ENCODE measurements at places on chromosomes 13 and 19. TPM values are rescaled to one million over a fixed set of nuclear protein-coding genes. Genes with fewer than 3 reads are reported as not detected.

The MTUS2 gene
- 58.7 TPM for total RNA-seq

The PIK3R2 gene
- 23.6 TPM for total RNA-seq

The CEACAM8 gene
- total RNA-seq = not detected

The UBXN6 gene
- 90.6 TPM for total RNA-seq

The ZNF43 gene
- 9.5 TPM for total RNA-seq

The INTS6 gene
- total RNA-seq = 25.4 TPM

GRCh38 chr19:31962561-31962996 lies 382.8 kb upstream of the ZNF507 start:
- DNase-seq = no peak
- H3K4me3 ChIP-seq = no peak overlapping the region
- no peak overlapping the region for H3K27ac ChIP-seq
- H3K4me1 ChIP-seq = peaks cover 22% of the 10 kb centered on the region

DNA sequence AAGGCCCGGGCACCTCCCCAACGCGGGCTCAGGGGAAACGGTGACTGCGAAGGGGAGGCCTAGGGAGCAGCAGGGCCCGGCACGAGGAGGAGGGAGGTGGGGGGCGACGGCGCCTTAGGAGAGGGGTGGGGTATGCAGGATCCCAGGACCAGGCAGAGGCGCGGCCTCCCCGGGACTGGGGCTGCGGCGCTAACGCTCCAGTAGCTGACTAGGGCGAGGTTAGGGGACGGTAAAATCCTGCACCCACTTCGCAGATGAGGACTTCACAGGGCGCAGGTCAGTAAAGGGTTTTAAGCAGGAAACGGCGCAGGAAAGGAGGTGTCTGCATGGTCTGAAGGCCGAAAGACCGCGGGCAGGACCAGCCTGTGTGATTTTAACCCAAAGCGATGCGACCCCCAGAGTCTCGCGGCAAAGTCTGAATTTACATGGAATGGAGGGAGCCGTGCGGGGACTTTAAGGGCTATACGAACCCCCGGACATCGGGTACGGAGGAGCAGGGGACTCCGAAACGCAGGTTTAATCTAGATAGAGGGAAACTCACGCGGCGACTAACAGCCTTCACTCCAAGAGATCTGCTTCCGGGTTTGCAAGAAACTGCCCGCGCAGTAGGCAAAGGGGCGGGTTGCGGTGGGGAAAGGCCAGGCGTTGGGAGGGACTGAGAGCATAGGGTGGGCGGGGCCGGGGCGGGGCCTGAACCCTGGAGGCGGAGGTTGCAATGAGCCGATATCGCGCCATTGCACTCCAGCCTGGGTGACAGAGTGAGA lies at the start of gene ZNF665:
TSS of gene ZNF665 (minus strand) at position 588 of the 764 bp plus-strand sequence. CDS start 10,460 bp downstream, outside the sequence.
- peak; percentile 91 for DNase-seq
- H3K27me3 ChIP-seq = no peaks in the 10 kb centered on the region
- peaks cover 3% of the 10 kb centered on the region for H3K4me1 ChIP-seq
- peak within 1 kb of the TSS; percentile 78 for H3K27ac ChIP-seq
- peak within 1 kb of the TSS; percentile 82 for H3K4me3 ChIP-seq

GRCh38 chr13:113077953-113078901 lies 27.4 kb upstream of the F7 start:
- H3K4me1 ChIP-seq = peaks cover 12% of the 10 kb centered on the region
- no peak overlapping the region for H3K27ac ChIP-seq
- no peaks in the 10 kb centered on the region for H3K27me3 ChIP-seq
- no peak overlapping the region for H3K4me3 ChIP-seq

GRCh38 chr19:18514800-18515682 lies 6.8 kb downstream of the ELL start:
- H3K4me1 ChIP-seq = peaks cover 65% of the 10 kb centered on the region
- no peaks in the 10 kb centered on the region for H3K27me3 ChIP-seq
- DNase-seq = peak; percentile 48

GRCh38 chr13:109139346-109139745 lies 509.9 kb downstream of the MYO16 start:
- peaks cover 28% of the 10 kb centered on the region for H3K27me3 ChIP-seq
- H3K36me3 ChIP-seq = no peaks in the 10 kb centered on the region
- DNase-seq = no peak
- H3K27ac ChIP-seq = no peak overlapping the region

DNA sequence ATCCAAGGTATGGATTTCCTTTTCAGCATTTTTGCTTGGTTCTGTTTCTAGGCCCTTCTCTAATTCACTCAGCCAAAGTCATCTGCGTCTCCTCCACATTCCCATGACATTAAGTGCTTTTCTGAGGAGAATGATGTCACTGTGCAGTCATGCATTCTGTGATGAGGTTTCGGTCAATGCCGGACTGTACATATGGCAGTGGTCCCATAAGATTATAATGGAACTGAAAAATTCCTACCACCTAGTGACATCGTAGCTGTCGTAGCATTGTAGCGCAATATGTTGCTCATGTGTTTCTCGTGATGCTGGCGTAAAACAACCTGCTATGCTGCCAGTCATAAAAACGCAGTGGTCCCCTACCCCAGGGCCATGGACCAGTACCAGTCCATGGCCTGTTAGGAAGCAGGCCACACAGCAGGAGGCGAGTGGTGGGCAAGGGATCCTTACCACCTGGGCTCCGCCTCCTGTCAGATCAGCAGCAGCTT lies 63.4 kb upstream of the TNFRSF19 start:
- DNase-seq = peak; percentile 51
- peaks cover 16% of the 10 kb centered on the region for H3K4me1 ChIP-seq
- no peaks in the 10 kb centered on the region for H3K36me3 ChIP-seq
- no peaks in the 10 kb centered on the region for H3K27me3 ChIP-seq

- DNase-seq = no peak
- H3K4me1 ChIP-seq = no peaks in the 10 kb centered on the region
- no peak overlapping the region for H3K4me3 ChIP-seq
- H3K27ac ChIP-seq = no peak overlapping the region
These were observed 5.5 kb downstream of the RDH8 start for GRCh38 chr19:10018786-10019185.

DNA sequence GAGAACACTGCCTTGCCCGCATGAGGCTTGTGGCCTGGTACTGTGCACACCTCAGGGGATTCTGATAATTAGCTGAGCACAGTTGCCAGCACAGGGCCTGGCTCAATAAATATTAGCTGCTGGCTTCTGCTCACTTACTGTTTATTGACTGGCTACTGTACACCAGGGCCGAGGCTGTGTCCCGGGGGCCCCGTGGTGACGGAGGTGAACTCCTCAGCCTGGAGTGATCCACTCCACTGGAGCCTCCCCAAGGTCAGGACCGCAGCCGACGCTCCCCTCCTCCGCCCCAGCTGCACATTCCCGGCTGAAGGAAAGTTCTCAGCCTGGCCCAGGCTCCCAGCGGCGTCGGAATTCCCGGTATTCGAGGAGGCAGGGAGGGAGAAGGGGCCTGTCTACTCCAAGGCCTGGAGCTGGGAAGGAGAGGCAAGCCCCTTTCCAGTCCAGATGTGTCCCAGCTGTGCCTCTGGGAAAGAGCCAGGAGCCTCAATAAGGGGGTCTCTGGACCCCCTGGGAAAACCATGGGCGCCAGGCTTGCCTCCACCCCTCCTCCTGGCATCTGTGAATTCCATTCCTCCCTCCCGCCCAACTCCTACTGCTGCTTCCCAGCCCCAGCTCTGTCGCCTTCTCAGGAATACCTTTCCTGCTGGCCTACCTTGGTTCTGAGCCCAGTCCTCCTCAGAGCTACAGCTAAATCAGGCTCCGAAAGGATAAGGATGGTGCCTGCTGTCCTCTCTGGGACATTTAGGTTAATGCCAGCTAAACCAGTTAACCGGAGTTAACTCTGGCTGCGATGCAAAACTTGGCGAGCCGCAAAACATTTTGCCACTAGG lies 7.3 kb downstream of the RPS16 start:
- H3K4me1 ChIP-seq = peaks cover 14% of the 10 kb centered on the region
- no peaks in the 10 kb centered on the region for H3K27me3 ChIP-seq
- H3K36me3 ChIP-seq = peaks cover 3% of the 10 kb centered on the region

- no peaks in the 10 kb centered on the region for H3K36me3 ChIP-seq
- H3K27me3 ChIP-seq = peaks cover 16% of the 10 kb centered on the region
- no peak for DNase-seq
These were observed 3.6 kb downstream of the HTR2A start for GRCh38 chr13:46893221-46893740.

- no peaks in the 10 kb centered on the region for H3K27me3 ChIP-seq
- no peak overlapping the region for H3K4me3 ChIP-seq
- no peaks in the 10 kb centered on the region for H3K4me1 ChIP-seq
These were observed 1412.5 kb upstream of the PRR20A start for GRCh38 chr13:55728247-55728646.

GRCh38 chr13:49951754-49952535 lies 15.8 kb upstream of the SPRYD7 start:
- H3K4me1 ChIP-seq = no peaks in the 10 kb centered on the region
- H3K36me3 ChIP-seq = no peaks in the 10 kb centered on the region
- H3K27me3 ChIP-seq = no peaks in the 10 kb centered on the region
- H3K27ac ChIP-seq = no peak overlapping the region

DNA sequence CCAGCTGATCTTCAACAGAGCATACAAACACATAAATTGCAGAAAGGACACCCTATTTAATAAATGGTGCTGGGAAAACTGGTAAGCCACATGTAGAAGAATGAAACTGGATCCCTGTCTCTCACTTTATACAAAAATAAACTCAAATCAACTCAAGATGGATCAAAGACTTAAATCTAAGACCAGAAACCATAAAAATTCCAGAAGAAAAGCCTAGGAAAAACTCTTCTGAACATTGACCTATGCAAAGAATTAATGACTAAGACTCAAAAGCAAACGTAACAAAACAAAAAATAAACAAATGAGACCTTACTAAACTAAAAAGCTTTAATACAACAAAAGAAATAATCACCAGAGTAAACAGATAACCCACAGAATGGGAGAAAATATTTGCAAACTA lies 74.5 kb upstream of the ABCC4 start:
- no peak overlapping the region for H3K4me3 ChIP-seq
- DNase-seq = no peak
- H3K27me3 ChIP-seq = no peaks in the 10 kb centered on the region
- H3K4me1 ChIP-seq = peaks cover 5% of the 10 kb centered on the region

DNA sequence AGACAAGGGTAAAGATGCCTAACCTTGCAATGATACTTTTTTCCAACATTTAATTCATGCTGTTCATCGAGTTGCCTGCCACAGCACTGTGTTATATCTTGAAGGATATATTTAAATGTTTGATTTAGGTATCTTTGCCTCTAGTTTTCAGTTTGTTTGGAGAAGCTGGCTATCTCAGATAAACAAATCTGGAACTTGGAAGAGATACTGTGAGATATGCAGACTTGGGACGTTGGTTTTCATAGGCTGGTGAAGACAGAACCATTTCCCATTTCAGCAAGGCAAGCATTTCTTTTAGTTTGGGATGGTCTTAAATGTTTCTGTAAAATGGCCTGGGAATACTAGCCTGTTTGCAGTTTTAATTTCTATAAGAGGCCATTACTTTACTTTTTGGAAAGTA lies 3.3 kb downstream of the RNASEH2B start:
- H3K4me1 ChIP-seq = peaks cover 78% of the 10 kb centered on the region
- peak overlapping the region; percentile 72 for H3K27ac ChIP-seq
- H3K27me3 ChIP-seq = no peaks in the 10 kb centered on the region

- H3K4me3 ChIP-seq = no peak overlapping the region
- peaks cover 21% of the 10 kb centered on the region for H3K4me1 ChIP-seq
- H3K27ac ChIP-seq = no peak overlapping the region
- peaks cover 17% of the 10 kb centered on the region for H3K27me3 ChIP-seq
These were observed 16.4 kb downstream of the ZNF574 start for GRCh38 chr19:42092350-42092749.

GRCh38 chr19:44808463-44809371 lies at the start of gene BCAM:
BCAM (plus strand) TSS chr19:44809103; CDS start chr19:44809125, 22 bp downstream.
- H3K4me3 ChIP-seq = peak within 1 kb of the TSS; percentile 86
- peak; percentile 90 for DNase-seq
- peaks cover 27% of the 10 kb centered on the region for H3K36me3 ChIP-seq

GRCh38 chr19:18289471-18290301 lies 8.3 kb upstream of the JUND start:
- no peaks in the 10 kb centered on the region for H3K27me3 ChIP-seq
- H3K36me3 ChIP-seq = no peaks in the 10 kb centered on the region
- H3K4me1 ChIP-seq = peaks cover 6% of the 10 kb centered on the region
- no peak for DNase-seq

Data from heart right ventricle (tissue), 16 donors.